CD4-positive, alpha-beta T cell treated with Interleukin-4 for 1 hour (primary cell): ENCODE measurements at places on chromosomes 7 and 10.
A peak's percentile ranks its signal among the peaks of the same experiment; 100 is the strongest.

GRCh38 chr10:124669141-124669823 lies 74.9 kb downstream of the FAM53B start:
- DNase-seq: no peak

- no peak for DNase-seq
Observed at GRCh38 chr10:5805260-5805659, 8.0 kb downstream of the GDI2 start.

DNA sequence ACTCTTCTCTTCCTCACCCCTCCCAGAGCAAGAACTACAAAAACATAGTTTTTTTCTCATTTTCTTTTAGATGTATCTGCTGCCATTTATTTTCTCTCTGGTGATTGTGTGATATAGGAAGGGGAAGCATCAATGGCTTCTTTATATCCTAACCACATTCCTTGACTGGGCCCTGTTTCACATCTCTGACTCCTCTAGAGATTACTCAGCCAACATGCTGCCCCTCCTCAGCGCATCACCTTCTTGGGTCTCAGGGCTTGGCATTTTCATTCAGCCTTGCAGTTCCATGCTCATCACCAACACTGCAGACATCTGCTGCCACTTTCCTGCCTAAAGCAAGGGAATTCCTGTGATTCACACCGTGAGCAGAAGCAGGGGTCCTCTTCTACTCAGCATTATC lies 705.5 kb downstream of the AUTS2 start:
- no peak for DNase-seq

GRCh38 chr10:33638374-33638773 lies 303.9 kb upstream of the NRP1 start:
- no peak for DNase-seq

DNA sequence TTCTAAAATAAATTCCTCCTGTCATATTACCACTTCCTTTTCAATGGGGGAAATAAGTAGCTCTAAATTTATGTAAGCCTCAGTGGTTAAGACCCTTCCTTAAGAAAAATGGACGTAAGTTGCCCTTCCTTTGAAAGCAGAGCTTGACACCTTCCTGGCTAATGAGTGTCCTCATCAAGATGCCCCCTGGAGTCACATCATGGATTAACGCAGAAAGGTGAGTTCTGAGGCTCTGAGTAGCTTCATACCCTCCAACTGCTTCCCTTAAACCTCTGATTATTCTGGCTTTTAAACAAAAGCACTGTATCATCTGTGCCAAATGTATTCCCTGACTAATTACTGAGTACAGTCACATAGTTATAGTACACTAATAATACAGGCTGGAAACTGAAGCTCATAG lies 14.7 kb downstream of the KCTD7 start:
- DNase-seq: no peak

DNA sequence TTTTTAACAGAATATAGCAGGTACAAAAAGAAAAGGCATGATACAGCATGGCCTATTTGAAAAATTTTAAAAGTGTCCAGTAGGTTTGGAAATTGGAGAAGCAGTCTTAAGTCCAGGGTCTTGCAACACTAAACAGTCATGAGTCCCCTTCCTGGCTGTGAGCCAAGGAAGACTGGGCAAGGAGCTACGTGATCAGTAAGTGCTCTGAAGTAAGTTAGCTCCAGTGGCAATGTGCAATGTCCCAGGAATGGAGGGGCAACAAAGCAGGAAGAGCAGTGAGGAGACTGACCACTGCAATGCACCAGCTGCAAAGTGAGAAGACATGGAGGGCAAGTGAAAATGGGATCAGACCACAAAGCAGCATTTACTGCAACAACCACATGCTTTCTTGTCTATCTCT lies 72.9 kb upstream of the GRID1 start:
- peak; percentile 59 for DNase-seq

GRCh38 chr10:74052994-74053393 lies 55.1 kb downstream of the VCL start:
- no peak for DNase-seq

DNA sequence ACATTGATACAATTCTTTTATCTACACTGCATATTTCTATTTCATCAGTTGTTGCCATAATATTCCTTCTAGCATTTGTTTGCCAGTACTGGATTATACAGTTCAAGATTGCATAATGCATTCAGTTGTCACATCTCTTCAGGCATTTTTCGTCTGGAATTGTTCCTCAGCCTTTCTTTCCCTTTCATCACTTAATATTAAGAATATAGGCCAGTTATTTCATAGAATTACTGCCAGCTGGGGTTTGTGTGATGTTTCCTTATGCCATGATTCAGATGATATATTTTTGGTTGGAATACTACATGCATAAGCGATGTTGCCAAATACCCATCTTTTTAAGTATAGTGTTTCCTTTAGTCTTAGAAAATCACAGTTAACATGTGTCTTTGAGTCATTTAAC lies 20.8 kb downstream of the KIFBP start:
- no peak for DNase-seq

DNA sequence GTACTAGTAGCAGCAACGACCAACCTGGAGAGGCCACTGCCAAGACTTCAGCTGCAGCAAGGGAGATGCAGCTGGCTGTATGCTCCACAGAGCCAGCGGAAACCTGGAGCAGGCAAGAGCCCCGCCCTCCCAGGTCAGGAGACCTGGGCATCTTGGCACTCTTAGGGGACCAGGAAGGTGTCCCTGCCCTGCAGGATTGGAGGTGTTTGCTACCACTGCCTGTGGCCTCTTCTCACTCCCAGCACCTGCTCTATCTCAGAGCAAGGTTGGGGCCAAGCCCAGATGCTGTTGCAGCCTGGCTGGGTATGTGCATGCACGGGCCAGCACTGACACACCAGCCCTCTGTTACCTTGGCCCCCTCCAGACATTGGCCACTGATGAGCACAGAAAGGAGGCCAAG lies 1512.8 kb downstream of the REEP3 start:
- DNase-seq: no peak

GRCh38 chr10:11148142-11149028 lies 130.7 kb downstream of the CELF2 start:
- DNase-seq: no peak

DNA sequence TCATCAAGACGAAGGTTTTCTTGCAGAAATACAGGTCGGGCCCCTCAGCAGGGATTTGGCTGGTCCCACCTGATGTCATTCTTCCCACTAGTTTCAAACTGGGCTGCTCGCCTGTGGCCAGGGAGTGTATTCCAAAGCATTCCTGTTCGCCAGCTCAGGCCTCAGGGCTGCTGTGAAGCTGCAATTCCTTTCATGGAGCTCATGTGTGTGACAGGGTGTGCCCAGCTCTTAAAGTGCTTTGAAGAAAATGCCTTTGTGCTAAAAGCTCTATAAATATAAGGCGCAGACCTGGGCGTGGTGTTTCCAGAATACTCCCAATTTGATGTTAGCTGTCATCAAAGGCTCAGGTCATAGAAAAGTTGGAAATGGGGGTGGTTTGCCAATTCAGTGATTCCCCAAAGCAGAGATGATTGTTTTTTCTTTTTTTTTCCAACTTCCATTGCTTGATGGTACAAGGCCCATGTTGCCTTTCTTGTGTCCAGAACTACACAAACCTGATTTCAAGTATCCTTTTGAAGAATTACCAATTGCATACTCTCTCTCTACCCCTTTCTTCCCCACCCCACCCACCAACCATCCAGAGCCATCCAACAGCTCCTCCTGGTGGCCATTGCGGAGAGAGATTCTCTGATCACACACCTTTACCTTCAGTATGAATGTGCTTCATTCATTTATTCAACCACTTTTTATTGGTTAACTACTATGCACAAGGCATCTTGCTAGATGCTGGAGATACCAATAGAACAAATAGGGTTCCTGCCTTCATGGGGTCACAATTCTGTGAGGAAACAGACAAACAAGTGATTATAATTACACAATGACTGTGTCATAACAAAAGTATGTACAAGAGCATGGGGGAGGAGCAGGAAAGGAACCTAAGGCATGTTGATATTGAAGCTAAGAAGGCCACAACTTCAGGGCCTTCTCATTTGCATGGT lies 297.3 kb upstream of the LYZL1 start:
- no peak for DNase-seq

- no peak for DNase-seq
Observed at GRCh38 chr7:129550693-129551360, 48.5 kb downstream of the SMKR1 start.

- no peak for DNase-seq
Observed at GRCh38 chr10:110914431-110914830, 4.5 kb downstream of the BBIP1 start.

GRCh38 chr7:101238226-101239182 lies 902 bp upstream of the CLDN15 start:
- no peak for DNase-seq

- no peak for DNase-seq
Observed at GRCh38 chr10:61899663-61899996, 1.9 kb upstream of the ARID5B start.

- DNase-seq: no peak
Observed at GRCh38 chr7:13037216-13037615, 349.8 kb downstream of the ARL4A start.

DNA sequence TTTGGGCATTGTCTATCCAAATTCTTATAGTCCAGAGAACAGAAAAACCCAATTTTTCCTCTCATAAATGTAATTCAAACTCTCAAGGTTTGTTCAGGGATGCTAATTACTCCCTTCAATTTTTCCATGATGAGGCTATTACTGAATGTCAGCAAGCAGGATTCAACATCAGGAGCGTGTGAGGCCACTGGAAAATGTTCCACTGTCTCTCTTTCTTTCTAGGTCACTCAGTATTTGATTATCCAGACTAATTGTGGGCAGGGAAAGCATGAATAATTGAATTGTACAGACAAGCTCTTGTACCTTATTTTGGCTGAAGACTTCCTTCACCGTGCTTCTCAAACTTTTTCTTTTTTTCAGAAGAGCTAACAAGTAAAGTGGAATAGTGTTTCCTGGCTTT lies 30.7 kb downstream of the THNSL1 start:
- no peak for DNase-seq

- DNase-seq: no peak
Observed at GRCh38 chr7:12233175-12233574, 22.1 kb downstream of the TMEM106B start.

GRCh38 chr10:48964038-48964437 lies 24.4 kb upstream of the LRRC18 start:
- DNase-seq: no peak

- DNase-seq: no peak
Observed at GRCh38 chr10:27815846-27816245, 70.2 kb upstream of the MKX start.

GRCh38 chr10:2076528-2076927 lies 339.2 kb upstream of the ADARB2 start:
- no peak for DNase-seq

GRCh38 chr10:31961277-31962074 lies 32.8 kb upstream of the ARHGAP12 start:
- no peak for DNase-seq

GRCh38 chr10:81065474-81065873 lies 527.8 kb downstream of the SH2D4B start:
- no peak for DNase-seq

- DNase-seq: no peak
Observed at GRCh38 chr7:22851145-22851544, 28.5 kb upstream of the TOMM7 start.

GRCh38 chr7:81025360-81025759 lies 106.5 kb upstream of the SEMA3C start:
- DNase-seq: no peak

DNA sequence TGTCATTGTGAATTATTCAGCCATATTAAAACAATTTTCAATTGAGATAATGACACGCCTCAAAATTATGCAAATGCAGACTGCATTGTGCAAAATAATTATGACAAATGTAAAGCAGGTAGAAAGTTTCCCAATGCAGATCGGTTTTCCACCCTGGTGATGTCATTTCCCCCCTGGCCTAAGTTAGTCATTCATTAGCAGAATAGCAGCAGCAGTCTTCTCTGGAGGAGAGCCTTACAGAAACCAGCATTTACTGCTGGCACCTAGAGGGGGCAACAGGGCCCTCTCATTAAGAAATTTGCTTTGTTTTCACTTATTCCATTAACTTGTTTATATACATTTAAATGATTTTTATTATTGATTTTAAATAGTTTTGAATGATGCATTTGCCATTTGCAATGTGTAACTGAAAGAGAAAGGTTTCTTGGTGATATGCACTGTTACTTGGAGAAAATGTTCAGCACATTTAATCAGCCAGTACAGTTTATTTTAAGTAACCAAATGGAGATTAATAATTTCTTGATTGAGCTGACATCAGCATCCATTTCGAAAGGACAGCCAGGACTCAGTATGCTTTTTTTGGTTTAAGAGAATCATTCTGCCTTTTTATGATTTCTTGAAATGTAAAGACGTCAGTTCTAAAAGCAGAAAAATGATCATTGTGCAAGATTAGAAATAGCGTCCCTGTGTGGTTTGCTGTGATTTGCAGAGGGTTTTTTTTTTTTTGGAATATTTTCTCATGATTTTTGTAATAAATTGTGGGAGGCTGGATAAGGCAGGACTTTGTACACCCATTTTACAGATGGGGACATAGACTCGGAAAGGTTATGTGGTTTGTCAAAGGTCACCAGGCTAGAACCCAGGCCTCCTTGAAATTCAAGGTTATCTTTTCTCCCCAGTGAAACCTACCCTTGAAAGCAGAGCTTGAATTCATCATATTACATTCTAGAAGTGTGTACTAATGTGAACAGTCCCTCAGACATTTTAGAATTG lies 3.5 kb downstream of the ARID5B start:
- peak; percentile 67 for DNase-seq

- no peak for DNase-seq
Observed at GRCh38 chr10:37760817-37761216, 96.6 kb downstream of the ZNF248 start.

- DNase-seq: no peak
Observed at GRCh38 chr10:113236998-113237397, 287.0 kb downstream of the TCF7L2 start.

GRCh38 chr10:129372172-129372571 lies 94.9 kb upstream of the MGMT start:
- DNase-seq: no peak

DNA sequence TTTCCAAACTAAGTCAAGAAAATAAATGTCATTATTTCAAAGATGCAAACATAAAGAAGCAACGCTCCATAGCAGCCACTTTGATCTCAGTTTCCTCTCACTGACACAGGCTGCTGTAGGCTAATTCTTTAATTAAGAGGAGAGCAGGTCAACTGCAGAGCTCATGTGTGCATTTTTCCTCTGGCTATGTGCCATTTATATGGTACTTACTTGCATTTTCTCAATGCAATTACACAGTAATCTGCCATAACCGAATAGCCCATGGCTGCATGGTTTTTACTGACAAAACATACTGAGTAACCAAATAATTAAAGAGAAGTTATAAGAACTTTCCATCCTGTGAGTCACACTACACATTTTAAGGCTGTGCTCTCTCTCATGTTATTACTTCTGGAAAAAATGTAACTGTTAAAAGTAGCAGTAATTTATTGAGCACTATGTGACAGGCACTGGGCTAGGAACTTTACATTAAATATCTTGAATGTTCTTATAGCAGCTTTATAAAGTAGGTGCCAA lies 122.0 kb downstream of the ELAPOR2 start:
- no peak for DNase-seq
